Melanocyte of skin (primary cell): ENCODE measurements at places on chromosomes 3 and 15. TPM values are rescaled to one million over a fixed set of nuclear protein-coding genes. Genes with fewer than 3 reads are reported as not detected.

The CNTN6 gene
- not detected in 2 replicates for total RNA-seq

The C3orf85 gene
- not detected in 2 replicates for total RNA-seq

The AMOTL2 gene
- total RNA-seq = 25.9 and 35.0 TPM in 2 replicates

The TEX55 gene
- total RNA-seq = not detected in 2 replicates

The GUCA1C gene
- not detected in 2 replicates for total RNA-seq

The CMTM8 gene
- total RNA-seq = 1.0 and 1.1 TPM in 2 replicates

The KBTBD13 gene
- not detected in 2 replicates for total RNA-seq

The PSMA4 gene
- 196 and 249 TPM in 2 replicates for total RNA-seq

The ALPK3 gene
- under 0.01 and 0.34 TPM in 2 replicates for total RNA-seq

The CCDC13 gene
- total RNA-seq = 0.31 and 0.33 TPM in 2 replicates

The IFT57 gene
- 30.6 and 54.5 TPM in 2 replicates for total RNA-seq

The ERICH6 gene
- not detected in 2 replicates for total RNA-seq

The CFAP44 gene
- total RNA-seq = 3.0 and 4.8 TPM in 2 replicates

The MED12L gene
- under 0.01 and 0.73 TPM in 2 replicates for total RNA-seq

The RTP1 gene
- total RNA-seq = not detected in 2 replicates

The MEX3B gene
- total RNA-seq = 2.8 and 4.0 TPM in 2 replicates

The CD96 gene
- 0.36 and 0.69 TPM in 2 replicates for total RNA-seq

The RBP2 gene
- total RNA-seq = not detected in 2 replicates

The NEIL1 gene
- total RNA-seq = 5.1 and 8.6 TPM in 2 replicates

The ARL6 gene
- 14.3 and 18.0 TPM in 2 replicates for total RNA-seq

The SPINK8 gene
- not detected in 2 replicates for total RNA-seq

The ZNF660 gene
- 1.00 and 1.2 TPM in 2 replicates for total RNA-seq

The MESP2 gene
- 0.15 TPM in 1 of 2 replicates, not detected in the other for total RNA-seq

The LYSMD2 gene
- 19.3 and 24.2 TPM in 2 replicates for total RNA-seq

The ARHGEF26 gene
- total RNA-seq = 13.0 and 16.7 TPM in 2 replicates

The CALML4 gene
- 3.0 and 3.9 TPM in 2 replicates for total RNA-seq

The CKMT1B gene
- total RNA-seq = 0.31 TPM in 1 of 2 replicates, not detected in the other

The CGNL1 gene
- under 0.01 and 0.36 TPM in 2 replicates for total RNA-seq

The ITIH4 gene
- 2.2 and 4.1 TPM in 2 replicates for total RNA-seq

The GOLGA6L7 gene
- not detected in 2 replicates for total RNA-seq

The ADAMTS7 gene
- 3.1 and 3.3 TPM in 2 replicates for total RNA-seq

The DNASE1L3 gene
- not detected in 2 replicates for total RNA-seq

The PPCDC gene
- 10.2 and 19.6 TPM in 2 replicates for total RNA-seq

The RETNLB gene
- total RNA-seq = not detected in 2 replicates

The CAND2 gene
- total RNA-seq = 1.7 and 2.2 TPM in 2 replicates

The SCAANT1 gene
- total RNA-seq = not detected in 2 replicates

The UACA gene
- total RNA-seq = 43.7 and 47.3 TPM in 2 replicates

The ZNF717 gene
- total RNA-seq = 10.0 and 20.4 TPM in 2 replicates

The CDC25A gene
- total RNA-seq = 7.9 and 8.4 TPM in 2 replicates

The TPRG1 gene
- 0.73 TPM in 1 of 2 replicates, not detected in the other for total RNA-seq

The IGF2BP2 gene
- total RNA-seq = 44.3 and 45.7 TPM in 2 replicates

The MCTP2 gene
- total RNA-seq = 13.8 and 19.3 TPM in 2 replicates

The SERINC4 gene
- not detected in 2 replicates for total RNA-seq
